ENCODE measurements at places on chromosomes 13 and 19.

- DNase-seq, result no peak
These were observed 686 bp downstream of the SETDB2 start for GRCh38 chr13:49444524-49445395.

DNA sequence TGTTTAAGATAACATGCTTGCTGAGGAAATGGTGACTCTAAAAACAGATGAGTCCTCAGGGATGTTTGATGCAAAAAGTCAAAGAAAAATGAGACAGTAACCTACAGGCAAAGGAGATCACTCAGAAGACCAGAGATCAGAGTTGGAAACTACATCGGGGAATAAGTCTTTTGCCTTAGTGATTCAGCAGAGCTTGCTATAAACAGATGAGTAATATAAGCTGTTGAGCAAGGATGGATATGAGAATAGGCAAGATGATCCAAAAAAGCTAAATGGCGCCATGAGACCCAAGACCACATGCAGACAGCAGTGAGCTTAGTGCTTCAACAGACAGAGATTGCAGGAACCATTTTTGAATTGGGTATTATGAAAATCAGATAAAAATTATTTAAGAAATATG, 168.6 kb downstream of the POSTN start:
- no peak for DNase-seq

- DNase-seq, result no peak
These were observed 3.7 kb upstream of the NOP53 start for GRCh38 chr19:47741544-47742140.

- DNase-seq, result no peak
These were observed 9.8 kb upstream of the MICU2 start for GRCh38 chr13:21613791-21614190.

DNA sequence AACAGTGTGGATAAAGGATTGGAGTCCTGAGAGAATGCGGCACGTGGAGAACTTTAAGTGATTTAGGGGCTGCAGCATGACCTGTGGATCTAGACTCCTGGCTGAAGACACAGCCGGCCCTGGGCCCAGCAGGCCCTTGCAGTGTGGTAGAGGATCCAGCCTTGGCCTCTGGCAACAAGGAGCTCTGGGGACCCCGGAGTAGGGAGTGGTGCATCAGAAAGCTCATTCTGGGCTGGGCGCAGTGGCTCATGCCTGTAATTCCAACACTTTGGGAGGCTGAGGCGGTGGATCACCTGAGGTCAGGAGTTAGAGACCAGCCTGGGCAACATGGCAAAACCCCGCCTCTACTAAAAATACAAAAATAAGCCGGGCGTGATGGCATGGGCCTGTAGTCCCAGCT, 76.0 kb downstream of the CHST8 start:
- DNase-seq, result no peak

- DNase-seq, result no peak
These were observed 18.1 kb downstream of the DGKH start for GRCh38 chr13:42066542-42066941.

- DNase-seq, result no peak
These were observed 281.2 kb downstream of the FOXO1 start for GRCh38 chr13:40384976-40385857.

DNA sequence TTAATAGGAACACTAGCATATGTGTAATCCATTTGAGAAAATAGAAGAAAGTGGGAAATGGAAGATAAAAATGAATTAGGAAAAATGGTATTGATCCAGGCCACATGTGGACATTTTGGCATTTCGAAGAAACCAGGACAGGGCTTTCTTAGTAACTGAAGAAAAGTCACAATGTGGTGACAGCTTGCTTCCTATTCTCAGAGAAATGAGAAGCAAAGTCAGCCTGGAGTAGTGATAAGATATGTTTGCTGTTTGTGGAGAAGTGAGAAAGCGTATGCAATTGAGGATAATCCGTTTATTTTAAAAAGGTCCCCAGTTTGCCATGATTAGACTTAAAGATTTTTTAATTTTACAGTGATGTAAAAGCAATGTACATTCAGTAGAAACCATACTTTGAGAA, 127.9 kb downstream of the SLITRK6 start:
- DNase-seq, result no peak

DNA sequence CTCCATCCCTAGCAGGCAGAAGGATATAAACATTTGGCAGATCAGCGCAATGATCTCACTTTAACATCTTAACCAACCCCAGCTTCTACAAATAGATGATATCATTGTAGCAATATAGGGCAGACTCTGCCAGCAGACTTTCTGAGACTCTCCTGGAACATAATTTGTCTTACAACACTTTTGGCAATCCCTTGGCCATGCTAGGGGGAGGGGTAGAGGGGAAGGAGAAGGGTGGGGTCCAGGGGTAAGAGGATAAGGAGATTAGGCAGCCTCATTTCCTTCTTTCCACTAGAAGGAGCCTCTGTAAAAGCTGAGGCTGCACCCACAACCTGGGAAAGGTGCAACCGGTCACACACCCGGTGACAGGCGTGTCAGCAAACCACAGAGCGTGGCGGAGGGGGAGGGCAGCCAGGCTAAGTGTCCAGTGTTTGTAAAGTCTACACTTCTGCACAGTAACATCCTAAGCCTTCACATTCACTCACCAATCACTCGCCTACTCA, 8.7 kb upstream of the UBAC2 start:
- no peak for DNase-seq

GRCh38 chr19:19457671-19458070, 52.2 kb downstream of the GATAD2A start:
- no peak for DNase-seq

GRCh38 chr13:91622778-91623550, 224.5 kb downstream of the GPC5 start:
- DNase-seq, result no peak

DNA sequence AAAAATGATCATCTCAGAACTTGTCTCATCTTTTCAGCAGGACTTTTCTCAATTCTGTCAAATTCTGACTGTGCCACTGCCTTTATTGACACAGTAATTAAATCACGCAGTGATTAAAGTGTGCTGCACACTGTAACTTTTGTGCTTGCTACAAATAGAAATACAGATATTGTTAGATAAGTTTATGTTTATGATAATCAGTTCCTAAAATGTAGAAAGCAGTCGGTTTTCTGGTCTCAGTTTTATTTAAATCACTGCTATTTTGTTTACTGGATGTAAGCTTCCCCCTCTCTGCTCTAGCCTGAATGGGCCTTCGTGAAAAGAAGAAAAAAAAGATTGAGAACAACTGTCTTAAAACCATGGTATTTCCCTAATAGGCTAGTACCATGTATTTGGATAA, 258.8 kb upstream of the STARD13 start:
- no peak for DNase-seq

GRCh38 chr13:39820606-39821005, 165.1 kb downstream of the COG6 start:
- DNase-seq, result no peak

DNA sequence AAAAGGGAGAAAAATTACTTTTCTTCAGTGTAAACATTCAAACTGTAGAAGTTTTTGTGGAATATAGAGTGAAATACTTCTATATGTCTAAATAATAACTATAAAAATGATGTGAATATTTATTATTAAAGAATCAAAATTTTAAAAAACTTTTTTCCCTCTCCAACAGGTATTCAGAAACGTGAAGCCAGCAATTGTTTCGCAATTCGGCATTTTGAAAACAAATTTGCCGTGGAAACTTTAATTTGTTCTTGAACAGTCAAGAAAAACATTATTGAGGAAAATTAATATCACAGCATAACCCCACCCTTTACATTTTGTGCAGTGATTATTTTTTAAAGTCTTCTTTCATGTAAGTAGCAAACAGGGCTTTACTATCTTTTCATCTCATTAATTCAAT, 28.0 kb downstream of the ITM2B start:
- DNase-seq, result no peak

DNA sequence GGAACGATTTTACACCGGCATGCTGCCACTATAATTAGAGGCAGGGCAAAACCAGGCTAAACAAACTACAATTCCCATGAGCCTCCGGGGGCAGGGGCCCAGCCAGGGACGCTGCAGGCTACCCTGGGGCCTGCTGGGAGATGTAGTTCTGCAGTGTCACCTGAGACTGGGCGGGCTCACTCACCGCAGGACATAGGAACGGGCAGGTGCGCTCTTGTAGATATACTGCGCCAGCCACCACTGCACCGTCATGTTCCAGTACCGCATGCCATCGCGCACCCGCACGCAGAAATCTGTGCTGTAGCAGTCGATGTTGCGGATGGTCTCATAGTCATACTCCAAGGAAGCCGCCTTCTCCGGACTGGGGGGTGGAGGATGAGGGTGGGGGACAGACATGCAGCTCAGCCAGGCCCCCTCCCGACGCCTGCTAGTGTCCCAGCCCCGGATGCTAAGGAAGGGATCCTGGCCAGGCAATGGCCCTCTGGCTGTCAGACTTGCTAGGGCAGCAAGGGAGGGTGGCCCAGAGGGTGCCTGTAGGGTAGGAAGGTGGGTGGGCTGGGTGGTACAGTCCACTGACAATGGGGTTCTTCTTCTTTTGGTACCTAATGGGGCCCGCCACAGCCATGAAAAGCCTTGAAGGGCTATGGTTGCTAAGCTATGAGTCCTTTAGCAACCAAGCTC, 5.8 kb upstream of the TMC4 start:
- DNase-seq, result no peak

GRCh38 chr13:44667943-44668342, 91.8 kb upstream of the TSC22D1 start:
- DNase-seq, result no peak

- no peak for DNase-seq
These were observed 3.6 kb downstream of the CDC42EP5 start for GRCh38 chr19:54469496-54469934.

GRCh38 chr13:76890021-76890420, 3.8 kb upstream of the KCTD12 start:
- DNase-seq, result no peak

DNA sequence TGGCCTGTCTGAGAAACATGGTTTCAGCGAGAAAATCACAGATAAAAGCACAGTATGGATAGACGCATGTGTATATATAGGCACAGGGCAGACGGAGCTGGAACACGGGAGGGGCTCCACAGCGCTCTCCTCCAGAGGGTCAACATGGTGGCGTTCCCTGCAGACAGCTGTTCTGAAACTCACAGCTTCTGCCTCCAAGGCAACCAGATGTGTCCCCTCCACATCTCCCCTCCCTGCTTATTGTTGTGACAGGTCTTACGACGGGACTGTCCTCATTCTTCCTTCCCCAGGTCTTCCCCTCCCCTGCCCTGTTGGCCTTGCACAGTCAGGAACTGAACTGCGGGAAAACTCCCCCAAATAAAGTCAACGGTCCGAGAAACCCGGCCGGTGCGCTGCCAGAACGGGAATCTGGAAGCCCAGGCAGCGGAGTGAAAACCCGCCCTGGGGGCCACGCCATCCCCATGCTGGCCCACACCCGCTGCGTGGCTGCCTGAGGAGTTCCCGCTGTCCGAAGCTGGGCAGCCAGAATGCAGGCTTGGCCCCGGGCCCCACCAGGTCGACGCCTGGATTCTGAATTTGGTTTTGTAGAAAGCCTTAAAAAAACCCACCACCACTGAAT, 2.6 kb upstream of the TIMM13 start:
- no peak for DNase-seq

DNA sequence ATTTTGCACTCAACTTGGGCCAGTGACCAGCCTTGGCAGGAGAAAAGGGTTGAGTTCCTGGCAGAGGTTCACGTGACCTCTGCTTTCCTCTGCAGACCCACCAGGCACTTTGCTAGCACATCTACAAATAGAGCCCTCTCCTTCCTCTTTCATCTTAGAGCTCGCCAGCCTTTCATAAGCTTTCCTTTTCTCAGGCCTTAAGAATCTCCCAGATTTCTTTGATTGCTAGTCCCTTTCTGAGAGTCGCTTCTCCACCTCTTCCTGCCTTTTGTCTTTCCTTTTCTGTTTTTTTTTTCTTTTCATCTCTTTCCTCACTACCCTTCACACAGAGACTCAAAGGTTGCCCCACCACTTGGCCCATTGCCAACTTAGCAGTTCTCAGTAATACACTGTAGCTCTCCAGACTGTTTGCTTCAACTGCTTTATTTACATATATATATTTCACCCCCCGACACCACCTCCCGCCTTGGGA, 375.7 kb upstream of the SPRY2 start:
- no peak for DNase-seq

DNA sequence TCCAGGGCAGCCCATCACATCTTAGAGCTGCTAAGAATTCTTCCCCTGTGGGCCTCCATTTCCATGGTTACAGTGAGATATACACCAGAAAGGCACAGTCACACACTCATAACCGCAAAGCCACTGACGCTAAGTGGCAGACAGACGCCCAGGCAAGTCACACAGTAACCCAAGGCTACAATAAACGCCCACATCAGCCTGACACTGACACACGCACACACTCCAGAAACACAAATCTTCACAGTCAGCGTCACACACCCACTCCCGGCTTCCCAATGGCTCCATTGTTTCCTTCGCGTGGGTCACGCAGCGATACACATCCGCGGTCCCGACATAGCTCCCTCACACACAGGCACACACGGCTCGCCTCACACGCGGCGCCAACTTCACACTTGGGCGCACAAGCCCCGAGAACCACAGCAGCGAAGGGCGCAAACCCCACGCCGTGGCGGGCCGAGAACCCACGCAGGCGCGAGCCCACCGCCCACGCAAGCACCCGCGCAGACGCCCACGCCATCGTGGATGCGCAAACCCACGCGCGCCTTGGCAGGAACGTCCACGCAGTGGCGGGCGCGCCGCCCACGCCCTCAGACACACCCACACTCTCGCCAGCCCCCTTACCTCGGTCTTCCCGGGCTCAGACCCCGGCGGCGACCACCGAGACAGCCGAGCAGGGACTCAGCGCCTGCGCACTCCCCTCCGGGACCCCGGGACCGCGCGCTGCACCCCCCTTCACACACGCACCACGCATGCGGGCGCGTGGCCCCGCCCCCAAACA, at the start of gene ZNF667:
TSS of gene ZNF667 (minus strand) at position 695 of the 778 bp plus-strand sequence. CDS start 14,975 bp downstream, outside the sequence.
- DNase-seq, result no peak

Measured in NCI-H446 treated with DMSO at 0.1 percent for 48 hours (cell line).